Stimulated activated CD4-positive, alpha-beta T cell treated with anti-CD3 and anti-CD28 coated beads, TNF-alpha, amount 100 ng/mL, for 1 hour (primary cell): ENCODE measurements at places on chromosomes 3 and 15.

DNA sequence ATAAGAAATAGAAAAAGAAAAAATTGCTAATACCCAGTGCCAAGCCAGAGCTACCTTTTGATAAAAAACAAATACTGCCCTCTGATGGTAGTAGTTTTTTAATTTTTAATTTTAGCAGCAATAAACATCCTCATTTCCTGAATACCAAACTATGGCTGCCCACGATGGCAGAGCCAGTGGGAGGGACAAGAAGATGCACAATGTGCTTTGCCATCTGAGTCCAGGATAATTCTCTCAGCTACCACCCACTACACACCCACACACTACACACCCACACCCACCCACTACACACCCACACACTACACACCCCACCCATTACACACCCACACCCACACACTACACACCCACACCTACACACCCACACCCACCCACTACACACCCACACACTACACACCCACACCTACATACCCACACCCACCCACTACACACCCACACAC, 17.8 kb downstream of the CEP19 start:
- no peak for DNase-seq

- DNase-seq: no peak
Observed at GRCh38 chr3:131232711-131233267, 148.8 kb upstream of the NUDT16 start.

GRCh38 chr3:122835590-122835989, 40.7 kb downstream of the SLC49A4 start:
- DNase-seq: no peak

DNA sequence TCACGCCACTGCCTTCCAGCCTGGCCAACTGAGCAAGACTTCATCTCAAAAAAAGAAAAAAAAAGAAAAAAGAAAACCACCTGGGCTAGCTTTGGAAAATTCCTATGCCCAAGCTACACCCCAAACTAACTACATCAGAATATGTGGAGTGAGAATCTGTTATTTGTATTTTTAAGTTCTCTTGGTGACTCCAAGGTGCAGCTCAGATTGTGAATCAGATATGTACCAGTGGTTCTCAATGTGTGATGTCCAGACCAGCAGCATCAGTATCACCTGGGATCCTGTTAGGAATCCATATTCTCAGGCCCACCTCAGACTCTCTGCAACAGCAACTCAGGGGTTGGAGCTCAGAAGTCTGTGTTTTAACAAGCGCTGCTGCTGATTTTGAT, 376.8 kb downstream of the EDEM1 start:
- no peak for DNase-seq

DNA sequence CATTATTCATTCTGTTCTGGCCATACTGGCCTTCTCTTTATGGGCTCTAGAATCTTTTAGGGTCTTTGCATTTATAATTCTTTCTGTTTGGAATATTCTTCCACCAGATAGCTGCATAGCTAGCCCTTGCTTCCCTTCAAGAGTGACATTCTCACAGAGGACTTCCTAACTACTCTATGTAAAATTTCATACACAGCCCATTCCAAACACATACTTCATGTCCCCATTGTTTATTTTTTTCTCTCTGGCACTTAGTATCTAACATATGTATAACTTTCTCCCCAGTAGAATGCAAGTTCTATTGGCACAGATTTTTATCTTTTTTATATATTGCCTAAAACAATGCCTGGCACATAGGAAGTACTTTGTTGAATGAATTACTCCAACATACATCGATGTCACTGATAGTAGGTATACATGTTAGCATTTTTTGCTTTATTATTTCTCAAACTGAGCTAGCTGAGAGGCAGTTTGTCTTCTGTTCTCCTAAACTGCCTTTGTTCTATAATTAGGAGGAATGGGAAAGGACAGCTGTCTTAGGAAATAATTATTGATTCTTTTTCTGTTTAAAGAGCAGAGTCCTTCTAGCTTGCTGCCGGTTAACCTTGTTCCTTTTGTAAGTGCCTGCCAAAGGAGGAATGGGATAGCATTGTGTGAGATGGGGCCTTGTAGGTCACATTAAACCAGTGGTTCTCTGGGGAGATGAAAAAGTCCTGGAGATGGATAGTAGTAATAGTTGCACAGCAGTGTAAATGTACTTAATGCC, 7.9 kb downstream of the FAM162A start:
- DNase-seq: no peak

- DNase-seq: no peak
Observed at GRCh38 chr3:179432021-179432420, 19.2 kb downstream of the GNB4 start.

DNA sequence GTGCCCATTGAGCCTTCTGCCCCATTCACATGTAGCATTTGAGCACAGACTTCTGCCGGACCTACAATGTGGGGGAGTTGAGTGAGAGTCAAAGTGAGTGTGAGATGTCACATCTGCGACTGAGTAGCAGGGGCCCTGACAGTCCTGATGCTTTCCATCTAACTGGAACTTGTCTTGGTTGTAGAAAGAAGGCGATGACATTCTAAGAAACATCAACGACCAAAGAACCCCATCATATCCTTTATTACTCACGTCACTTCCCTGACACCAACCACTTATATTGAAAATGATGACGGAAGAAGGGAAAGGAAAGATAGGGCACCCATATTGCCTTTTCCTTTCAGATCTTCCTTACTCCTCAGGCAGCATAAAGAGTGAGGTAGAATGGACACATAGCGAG, 30.5 kb downstream of the SMAD3 start:
- DNase-seq: no peak

DNA sequence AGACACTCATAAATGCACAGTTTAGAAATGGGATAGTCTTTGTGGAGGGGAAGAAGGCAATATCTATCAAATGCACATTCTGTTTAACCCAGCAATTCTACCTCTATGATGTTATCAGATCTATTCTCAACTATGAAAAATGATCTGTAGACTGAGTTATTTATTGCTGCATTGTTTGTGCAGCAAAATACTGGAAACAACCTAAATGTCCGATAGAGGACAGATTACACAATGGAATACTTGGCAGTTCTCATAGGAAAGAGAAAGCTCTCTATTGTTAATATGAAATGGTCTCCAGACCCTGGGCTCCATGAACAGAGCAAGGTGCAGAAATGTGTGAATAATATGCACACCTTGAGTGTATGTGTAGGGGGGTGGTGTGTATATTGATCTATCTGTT, 49.0 kb upstream of the SELENOK start:
- DNase-seq: no peak

- peak; percentile 64 for DNase-seq
Observed at GRCh38 chr15:72474912-72475628, 940 bp downstream of the ARIH1 start.

GRCh38 chr3:66196633-66197032, 24.2 kb upstream of the SLC25A26 start:
- no peak for DNase-seq

DNA sequence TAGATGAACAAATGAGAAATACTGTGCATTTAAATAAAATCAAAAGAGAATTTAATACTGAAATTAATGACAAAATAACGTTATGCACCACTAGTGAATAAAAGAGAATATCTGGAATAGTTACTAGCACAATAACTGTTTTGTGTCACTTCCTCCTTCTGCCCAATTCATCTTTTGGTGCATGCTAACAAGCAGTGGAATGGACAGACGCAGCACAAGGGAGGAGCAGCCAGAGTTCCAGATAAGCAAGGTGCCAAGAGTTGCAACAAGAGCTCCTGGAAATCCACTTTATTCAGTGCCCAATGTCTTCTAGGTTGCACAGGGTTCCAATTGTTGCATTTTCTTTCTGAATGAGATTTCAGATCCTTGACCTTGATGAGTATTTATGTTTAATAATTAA, 66.5 kb upstream of the PLXND1 start:
- no peak for DNase-seq

- DNase-seq: no peak
Observed at GRCh38 chr15:73985101-73985873, 6.8 kb downstream of the STOML1 start.

DNA sequence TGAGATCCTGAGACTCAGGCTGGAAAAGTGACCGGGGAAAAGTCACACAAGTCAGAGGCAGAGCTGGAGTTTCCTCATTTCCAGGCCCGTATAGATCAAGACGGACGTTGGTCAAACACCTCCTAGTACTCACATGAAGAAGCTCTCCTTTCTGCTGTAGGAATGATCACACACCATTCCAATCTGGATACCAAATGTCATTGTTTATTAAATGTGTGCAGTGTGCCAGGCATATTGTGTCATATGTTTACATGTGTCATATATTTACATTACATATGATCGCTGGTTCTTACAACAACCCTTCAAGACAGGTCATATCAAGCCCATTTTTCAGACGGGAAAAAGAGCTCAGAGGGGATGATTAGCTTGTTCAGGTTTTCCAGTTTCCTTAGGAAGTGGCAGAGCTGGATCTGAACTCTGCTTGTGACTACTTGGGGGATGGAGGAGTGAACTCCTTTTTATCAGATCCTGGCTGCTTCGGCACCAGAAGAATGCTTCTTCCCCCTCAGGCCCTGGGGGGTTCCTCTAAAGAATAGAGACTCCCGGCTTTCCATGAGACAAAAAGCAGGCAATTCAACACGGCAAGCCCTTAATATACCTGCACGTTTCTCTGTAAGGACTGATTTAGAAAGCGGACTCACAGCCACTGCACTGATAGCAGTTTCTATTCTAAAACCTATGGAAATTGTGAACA, 41.9 kb downstream of the FAM43A start:
- DNase-seq: no peak

GRCh38 chr15:60656481-60656880, 177.5 kb upstream of the ICE2 start:
- DNase-seq: no peak

GRCh38 chr3:50050361-50050760, 38.4 kb upstream of the RBM5 start:
- DNase-seq: no peak

DNA sequence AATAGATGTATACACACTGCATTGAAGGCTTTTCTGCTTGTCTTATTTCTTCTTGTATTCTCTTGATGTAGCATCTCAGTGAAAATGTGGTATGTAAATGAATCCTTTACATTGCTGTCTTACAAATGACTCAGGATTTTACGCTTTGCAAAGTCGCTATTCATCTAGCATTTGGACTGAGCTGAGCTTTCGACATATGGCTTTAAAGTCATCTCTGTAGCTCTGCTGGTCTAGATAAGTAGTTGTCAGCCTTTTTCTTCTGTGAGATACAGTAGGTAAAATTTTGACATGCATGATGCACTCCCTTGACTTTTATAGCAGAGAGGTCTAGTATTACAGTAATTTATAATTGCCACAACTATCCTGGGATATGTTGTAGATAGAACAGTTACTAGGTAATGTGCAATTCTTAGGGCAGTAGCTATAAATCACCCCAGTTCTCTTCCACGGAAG, 16.8 kb downstream of the MEF2A start:
- DNase-seq: no peak

DNA sequence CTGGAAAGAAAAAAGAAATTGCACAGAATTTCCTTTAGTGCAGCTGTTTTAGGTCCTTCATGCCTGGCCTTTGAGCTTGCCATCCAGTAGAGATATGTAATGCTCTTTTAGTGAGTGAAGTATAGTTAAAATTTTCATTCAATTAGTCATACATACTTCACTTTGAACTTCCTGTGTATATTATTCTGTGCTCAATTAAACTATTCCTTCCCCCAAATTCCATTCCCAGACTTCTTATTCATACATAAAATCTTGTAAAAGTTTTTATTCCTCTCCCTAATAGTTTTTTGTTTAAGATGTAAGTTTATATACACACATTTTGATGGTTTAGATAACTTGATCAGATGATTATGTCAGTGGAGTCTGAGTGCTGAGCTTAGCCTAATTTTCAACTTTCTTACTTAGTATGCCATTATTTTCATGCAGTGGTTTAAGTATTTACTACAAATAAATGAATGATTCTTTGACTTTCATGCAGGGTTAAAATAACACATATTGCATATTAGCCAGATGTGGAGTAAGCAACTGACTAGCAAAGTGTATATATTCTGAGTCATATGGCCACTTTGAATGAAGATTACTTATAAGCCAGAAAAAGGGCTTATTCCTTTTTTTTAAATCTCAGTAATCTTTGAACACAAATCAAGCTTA, 42.5 kb upstream of the ABHD10 start:
- DNase-seq: no peak

- DNase-seq: no peak
Observed at GRCh38 chr3:117820658-117821299, 1111.2 kb downstream of the TUSC7 start.

DNA sequence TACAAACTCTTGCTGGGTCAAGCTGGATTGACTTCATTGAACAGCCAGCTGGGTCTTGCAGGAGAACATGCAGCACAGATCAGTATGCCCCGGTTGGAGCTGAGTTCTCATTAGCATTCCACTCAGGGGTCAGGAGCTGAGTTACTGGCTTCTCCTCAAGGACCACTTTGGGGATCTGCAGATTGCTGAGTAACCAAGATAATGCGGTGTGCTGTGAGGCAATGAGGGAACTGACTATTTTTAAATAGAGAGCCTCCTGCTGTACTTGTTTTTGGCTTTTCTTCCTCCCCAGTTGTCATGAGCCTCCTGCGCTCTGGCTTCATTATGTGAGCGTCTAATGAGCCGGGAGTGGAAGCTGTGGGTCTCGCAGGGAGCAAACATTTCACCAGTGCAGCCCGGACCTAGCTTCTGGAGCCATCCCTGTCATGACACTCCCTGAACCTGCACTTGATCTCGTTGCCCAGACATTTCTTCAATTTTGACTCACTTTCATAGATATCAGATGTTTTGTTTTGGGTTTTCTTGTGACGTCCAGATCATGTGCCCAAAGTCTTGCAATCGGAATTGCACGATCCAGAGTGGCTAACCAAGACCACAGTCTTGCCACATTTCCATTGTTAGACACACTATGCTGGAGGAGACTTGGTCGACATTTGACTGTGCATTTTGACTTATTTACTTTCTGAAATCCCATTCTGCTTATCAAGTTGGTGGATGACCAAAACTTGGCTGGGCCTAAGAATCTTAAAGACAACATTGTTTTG, 327.2 kb downstream of the LRTM1 start:
- no peak for DNase-seq

DNA sequence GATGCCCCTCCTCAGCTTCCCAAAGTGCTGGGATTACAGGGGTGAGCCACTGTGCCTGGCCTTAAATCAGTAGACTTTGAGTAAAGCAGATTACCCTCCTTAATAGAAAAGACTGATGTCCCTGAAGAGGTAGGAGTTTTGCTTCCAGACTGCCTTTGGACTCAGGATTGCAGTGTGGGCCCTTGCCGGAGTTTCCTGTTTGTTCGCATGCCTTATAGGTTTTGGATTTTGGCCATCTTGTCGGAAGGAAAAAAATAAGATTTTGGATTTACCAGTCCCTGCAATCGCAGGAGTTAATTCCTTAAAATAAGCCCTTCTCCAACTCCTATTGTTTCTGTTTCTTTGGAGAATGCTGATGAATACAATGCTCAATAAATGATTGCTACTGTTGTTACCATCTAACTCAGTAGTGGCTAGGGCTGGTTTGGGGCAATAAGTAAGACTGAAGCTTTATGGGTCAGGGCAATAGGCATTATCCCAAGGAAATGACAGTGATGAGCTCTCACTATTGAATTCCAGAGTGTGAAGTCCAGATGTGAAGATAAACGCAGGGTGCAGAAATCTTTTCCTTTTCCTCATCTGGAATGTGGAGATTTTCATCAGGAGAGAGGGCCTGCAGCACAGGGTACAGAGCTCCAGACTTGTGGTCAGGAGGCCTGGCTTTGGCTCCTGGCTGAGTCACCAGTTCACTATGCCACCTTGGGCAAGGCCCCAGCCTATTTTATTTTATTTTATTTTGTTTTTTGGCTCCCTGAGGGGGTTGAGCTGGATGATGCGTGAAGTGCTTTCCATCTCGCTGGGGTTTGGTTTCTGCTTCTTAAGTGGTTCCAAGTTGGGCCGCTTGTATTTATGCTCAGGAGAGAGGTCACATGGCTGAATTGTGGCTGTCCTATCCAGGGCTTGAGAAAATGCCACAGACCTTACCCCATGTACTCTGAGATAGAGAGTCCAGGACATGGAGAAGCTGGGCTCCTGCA, 25.3 kb downstream of the FOXL2 start:
- no peak for DNase-seq
